ENCODE measurements at places on chromosomes 4 and X.

GRCh38 chr4:3303923-3304710 is 11.3 kb downstream of the RGS12 start:
- DNase-seq = no peak

DNA sequence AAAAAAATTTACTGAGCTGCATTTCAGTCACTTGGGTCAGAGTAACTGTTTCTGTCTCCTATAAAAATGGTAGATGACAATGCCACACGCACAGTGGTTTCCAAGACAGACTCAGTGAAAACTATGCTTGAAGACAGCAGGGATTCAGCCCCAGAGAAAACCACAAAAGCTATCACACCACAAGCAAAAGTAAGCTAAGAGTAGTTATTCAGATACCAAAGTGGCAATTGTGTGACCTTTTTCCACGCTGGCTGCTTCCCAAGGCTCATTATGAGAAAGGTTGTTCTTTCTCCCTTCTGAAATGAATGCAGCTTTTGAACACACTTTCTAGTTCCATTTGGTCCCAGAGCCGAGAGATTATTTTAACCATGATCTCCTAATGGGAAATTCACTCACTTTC is 46.4 kb upstream of the GPM6B start:
- DNase-seq = no peak

- DNase-seq = no peak
Observed at GRCh38 chr4:174669270-174669669, 147.0 kb upstream of the HPGD start.

GRCh38 chr4:100754751-100755150 is 236.9 kb upstream of the EMCN start:
- DNase-seq = no peak

- no peak for DNase-seq
Observed at GRCh38 chr4:166003811-166004210, 130.8 kb downstream of the TLL1 start.

DNA sequence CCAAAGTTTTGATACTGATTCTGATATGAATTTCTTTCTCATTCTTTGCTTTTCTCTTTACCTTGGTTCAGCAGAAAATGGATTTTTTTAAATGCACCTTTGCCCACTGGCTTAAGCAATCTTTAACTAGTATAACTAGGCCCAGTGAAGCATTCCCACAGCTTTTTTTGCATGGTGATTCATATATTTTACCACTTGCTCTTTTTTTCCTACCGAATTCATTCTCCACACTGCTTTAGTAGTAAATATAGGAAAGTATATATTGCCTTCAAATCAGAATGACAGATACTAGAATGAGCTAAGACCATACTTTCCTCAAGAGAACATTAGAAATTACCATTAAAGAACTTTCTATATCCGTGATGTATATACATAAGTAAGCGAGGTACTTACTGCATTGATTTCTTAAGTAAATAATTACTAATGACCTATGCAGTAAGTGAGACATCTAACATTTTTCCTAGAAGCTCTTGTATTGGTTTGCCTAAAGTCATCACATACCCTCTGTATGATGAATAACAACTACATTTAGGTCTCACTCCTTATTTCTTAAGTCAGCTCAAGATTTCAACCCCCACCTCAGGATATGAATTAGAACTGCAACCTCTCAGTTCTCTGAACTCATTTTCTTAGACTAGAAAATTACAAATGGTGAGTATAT is 44.2 kb downstream of the SLC4A4 start:
- DNase-seq = no peak

DNA sequence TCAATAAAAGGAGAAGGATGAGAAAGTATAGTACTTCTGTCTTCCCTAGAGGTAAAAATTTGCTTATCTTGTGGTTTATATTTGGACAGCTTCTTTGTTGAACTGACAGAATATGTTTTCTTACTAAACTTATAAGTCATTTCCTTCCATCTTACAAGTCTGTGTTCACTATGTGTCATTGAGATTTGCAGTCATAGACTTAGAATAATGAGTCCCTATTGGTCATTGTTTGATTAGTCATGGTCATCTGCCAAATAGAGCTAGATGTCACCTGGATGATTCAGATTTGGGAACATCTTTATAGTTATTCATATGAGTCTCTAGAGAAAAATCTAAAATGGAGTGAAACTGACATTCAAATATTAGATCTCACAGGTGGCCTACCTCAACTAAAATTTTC is 51.5 kb downstream of the SPATA18 start:
- no peak for DNase-seq

- DNase-seq = no peak
Observed at GRCh38 chrX:3450881-3451570, 104.6 kb upstream of the MXRA5 start.

- DNase-seq = no peak
Observed at GRCh38 chr4:22463179-22463578, 52.7 kb downstream of the ADGRA3 start.

GRCh38 chr4:161546902-161547301 is 616.9 kb downstream of the FSTL5 start:
- DNase-seq = no peak

DNA sequence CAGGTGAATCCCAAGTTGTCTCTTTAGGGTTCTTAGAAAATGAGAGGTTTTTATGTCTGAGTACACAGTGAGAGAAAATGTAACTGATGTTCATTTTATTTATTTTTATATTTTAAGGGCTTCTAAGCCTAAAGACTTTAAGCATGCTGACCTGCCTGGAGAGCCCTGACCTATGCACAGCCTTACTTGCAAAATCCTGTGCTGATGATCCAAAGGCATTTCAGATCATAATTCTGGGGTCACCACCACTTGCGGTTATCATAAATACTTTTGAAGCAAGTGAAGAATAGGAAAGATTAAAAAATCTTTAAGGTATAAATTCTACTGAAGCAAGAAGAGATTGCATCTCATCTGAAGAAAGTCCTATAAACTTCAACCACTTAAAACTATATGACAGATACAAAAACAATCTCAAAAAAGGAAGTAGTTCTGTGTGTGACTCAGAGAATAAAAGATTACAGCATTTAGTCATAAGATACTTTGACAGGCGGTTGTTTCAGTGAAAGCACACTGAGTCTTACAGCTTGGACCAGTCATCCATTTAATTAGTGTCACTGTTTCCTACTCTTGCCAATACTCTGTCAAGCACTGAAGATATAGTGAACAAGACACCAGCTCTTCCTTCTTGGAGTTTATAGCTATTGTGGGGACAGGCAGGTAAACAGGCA is 245.2 kb upstream of the DIPK2B start:
- DNase-seq = no peak

DNA sequence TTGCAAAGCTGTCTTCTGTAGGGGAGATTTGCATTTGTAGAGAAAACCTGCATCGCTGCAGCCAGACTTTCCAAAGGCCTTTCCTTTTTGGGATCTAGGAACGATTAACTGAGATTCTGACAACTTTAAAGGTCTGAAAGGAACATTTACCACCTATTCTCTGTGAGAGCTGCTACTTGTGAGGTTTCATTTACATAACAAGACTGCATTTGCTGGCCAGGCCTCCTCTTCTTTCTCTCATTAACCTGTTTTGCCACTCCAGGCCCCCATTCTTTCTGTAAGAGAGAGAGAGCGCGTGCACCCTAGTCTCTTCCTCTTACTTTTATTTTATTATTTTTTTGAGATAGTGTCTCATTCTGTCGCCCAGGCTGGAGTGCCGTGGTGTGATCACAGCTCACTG is 31.6 kb downstream of the TMEM31 start:
- no peak for DNase-seq

DNA sequence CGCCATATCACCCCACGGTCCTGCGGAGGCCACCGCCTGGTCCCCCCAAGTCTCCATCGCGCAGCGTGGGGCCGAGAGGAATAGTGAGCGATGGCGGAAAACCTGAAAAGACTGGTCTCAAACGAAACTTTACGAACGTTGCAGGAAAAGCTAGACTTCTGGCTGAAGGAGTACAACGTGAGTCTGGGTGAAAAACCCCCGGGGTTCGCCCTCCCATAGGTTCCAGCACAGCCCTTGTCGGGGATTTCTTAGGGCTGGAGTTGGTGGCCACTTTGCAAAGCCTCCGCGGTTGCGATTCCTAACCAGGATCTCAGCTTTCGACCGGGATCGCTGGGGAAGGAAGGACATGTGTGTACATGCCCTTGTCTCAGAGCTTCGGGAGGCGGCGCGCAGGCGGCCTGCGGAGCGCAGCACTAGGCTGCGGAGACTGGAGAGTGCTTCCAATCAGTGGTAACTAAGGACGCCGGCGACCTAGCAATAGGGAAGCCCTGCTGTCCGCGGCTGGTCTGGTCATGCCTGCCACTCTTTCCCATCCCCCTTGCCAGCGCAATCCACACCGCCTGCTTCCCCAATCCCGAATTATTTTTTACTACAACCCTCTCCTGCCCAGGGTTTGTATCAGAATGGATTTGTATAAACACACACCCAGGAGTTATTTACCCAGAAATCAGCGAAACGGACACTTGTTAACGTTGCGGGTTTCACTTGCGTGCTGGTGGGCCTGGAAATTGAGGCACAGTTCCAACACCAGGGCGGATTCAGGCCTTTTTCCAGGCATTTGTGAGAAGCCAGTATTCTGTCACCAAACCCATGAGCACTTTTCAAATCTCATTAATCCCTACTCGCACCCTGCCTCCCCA is 741 bp downstream of the SPATA18 start:
- no peak for DNase-seq

- DNase-seq = peak; percentile 0
Observed at GRCh38 chrX:80335062-80335830, 85.0 kb upstream of the TENT5D start.

GRCh38 chr4:146004730-146005129 is 66.1 kb upstream of the ZNF827 start:
- no peak for DNase-seq

DNA sequence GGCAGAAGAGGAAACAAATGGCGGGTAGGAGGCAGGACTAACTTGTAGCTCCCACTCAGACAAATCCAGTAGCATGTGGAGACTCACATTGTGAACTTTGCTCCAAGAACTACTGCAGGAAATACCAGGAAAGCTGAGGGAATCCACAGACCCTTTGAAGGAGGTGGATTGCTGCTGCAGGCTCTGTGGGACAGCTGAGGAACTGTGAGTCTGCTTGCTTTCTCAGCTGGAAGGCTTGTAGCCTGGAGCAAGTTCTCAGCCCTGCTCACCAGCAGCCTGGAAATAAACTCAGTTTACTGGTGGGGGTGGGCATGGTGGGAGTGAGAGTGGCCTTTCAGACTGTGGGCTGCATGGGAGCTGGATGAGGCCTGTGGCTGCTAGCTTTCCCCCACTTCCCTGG is 16.0 kb downstream of the RTL3 start:
- DNase-seq = no peak

DNA sequence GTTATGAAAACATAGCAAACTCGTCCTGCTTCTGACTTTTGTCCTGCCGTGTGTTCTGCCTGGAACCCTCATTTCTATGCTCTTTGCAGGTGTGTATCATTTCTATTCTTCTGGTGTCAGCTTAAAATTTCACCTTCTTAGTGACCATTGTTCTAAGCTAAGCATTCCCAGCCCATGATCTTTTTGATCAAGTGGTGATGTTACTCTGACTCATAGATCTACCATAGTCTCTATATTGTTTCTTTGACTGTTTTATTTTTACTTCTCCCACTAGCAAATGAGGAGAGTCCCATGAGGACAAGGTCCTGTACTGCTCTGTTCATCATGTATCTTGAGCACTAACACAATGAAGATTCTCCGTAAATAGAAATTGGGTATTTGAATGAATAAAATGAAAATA is 14.1 kb upstream of the CXCL6 start:
- no peak for DNase-seq

DNA sequence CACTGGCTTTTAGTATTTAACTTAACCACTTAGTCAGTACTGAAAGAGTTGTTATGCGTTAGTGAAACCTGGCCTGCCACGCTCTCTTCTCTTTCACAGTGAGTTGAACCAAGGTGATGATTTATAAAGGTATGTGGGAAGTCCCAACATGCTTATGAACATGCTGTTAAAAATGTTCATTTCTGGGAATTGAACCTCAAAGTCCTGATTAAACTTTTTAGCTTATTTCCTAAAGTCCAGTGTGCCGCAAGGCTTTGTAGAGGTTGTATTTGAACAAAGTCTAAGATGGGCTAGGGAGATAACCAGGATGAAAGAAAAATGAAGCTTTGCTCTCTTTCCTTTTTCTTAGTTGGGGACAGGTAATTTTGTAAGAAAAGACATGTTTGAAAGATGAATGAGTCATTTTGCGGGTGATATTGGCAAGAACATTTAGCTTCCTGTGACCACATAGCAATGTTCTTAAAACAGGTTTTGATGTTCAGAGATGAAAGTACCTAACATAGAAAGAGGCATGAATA is 270.3 kb downstream of the DTHD1 start:
- DNase-seq = no peak

Data from activated T-helper 1 cell treated with anti-CD3 and anti-CD28 coated beads, Interleukin-12 subunit alpha, Interleukin-12 subunit beta, Interleukin-2, Interleukin-4 antibody, amounts not matched to agents 30 ng/mL and 10 ng/mL and 1 ng/mL, durations not matched to agents 14 hours and 24 hours and 36 hours (primary cell).